Activated CD4-positive, alpha-beta T cell treated with anti-CD3 and anti-CD28 coated beads, Interleukin-2, amount 10 ng/mL, durations not matched to agents 24 days and 14 days (primary cell): ENCODE measurements at places on chromosomes 6 and 20.

- no peak overlapping the region for H3K4me3 ChIP-seq
- peak; percentile 76 for DNase-seq
- no peak overlapping the region for H3K27ac ChIP-seq
Observed at GRCh38 chr6:43070028-43070632, 6.0 kb upstream of the PTK7 start.

- H3K4me1 ChIP-seq = no peaks in the 10 kb centered on the region
- peaks cover 3% of the 10 kb centered on the region for H3K27me3 ChIP-seq
- no peak overlapping the region for H3K27ac ChIP-seq
- H3K4me3 ChIP-seq = no peak overlapping the region
- DNase-seq = no peak
Observed at GRCh38 chr6:125498606-125499005, 196.8 kb upstream of the HDDC2 start.

DNA sequence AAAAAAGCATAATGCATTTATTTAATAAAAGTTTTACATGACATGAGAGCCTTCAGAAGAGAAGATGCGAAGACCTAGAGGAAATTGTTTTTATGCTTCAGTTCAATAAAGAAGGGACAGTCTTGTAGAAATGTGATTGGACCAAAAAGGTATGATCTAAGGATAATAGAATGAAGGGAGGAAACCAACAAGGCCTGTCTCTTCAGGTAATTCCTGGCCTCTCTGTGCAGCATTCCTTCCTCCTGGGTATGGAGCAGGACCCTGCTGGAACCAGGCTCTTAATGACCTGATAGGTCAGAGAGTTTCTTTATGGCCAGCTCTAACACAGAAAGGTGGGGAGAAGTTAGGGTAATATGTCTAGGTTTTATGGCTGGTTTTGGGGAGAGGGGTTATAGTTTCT lies 162.8 kb upstream of the HEY2 start:
- H3K36me3 ChIP-seq = no peaks in the 10 kb centered on the region
- no peak for DNase-seq
- no peak overlapping the region for H3K4me3 ChIP-seq
- no peaks in the 10 kb centered on the region for H3K4me1 ChIP-seq

DNA sequence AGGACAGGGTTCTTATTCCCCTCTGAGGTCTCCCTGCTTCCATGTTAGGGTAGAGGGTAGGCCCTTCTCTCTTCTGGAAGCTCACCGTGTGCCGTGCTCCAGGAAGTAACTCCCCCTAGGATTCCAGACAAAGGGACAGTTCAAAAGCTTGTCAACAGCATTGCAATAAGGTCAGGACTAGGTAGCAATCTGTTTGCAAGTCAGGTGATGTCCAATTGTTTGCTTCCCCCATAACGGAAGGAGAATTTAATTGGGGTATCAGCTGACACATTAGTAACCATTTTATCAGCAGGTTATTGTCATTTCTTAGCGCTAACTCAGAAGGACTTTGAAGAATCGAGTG lies 41.9 kb downstream of the SYNJ2 start:
- H3K27ac ChIP-seq = no peak overlapping the region
- H3K27me3 ChIP-seq = no peaks in the 10 kb centered on the region
- H3K4me3 ChIP-seq = no peak overlapping the region
- DNase-seq = no peak

DNA sequence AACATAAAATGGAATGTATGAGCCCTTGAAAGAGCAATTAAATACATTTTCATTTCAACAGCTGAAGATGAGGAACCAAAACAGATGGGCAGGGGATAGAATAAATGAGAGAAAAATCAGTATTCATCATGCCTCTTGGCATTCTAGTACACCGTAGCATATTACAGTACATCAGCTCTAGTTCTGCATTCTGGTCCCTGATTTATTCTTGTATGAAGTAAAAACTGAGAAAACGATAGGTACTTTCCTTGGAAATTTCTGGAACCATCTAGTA lies 349.4 kb downstream of the ARHGAP18 start:
- H3K36me3 ChIP-seq = no peaks in the 10 kb centered on the region
- H3K27me3 ChIP-seq = peaks cover 7% of the 10 kb centered on the region
- DNase-seq = peak; percentile 2
- peaks cover 2% of the 10 kb centered on the region for H3K4me1 ChIP-seq
- no peak overlapping the region for H3K27ac ChIP-seq

DNA sequence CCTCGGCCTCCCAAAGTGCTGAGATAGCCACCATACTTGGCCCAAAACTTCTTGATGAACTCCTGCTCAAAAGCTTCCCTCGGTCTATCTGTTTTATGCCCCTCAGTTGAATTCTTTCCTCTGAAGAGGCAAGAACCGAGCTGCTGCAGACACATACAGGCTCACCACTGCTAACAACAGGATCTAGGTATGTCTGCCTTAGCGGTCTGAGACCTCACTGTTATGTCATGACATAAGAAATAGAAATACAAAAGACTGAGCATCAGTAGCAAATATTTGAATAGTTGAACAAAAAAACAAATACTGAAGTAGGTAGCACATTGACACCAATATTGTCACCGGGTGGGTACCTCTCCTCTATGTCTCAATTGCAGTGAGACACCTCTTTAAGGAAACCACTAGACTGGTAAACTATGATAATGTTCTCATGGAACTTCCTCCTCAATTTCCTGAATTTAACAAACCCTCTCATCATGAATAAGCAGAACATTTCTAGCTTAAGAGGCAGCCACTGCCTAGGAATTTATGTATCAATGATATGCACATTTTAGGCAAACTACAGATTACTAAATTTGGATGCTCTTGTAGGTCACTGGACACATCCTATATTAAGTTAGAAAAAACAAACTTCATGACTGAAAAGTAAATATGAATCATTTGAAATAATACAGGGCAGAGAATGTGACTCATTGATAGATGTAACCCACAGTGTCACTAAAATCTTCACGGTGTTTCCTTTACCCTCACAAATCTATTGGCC lies 9.4 kb upstream of the STXBP5 start:
- H3K4me3 ChIP-seq = no peak overlapping the region
- peak overlapping the region; percentile 77 for H3K27ac ChIP-seq
- no peak for DNase-seq
- H3K4me1 ChIP-seq = peaks cover 20% of the 10 kb centered on the region

- peaks cover 4% of the 10 kb centered on the region for H3K4me1 ChIP-seq
- DNase-seq = no peak
- peaks cover 7% of the 10 kb centered on the region for H3K36me3 ChIP-seq
- peaks cover 55% of the 10 kb centered on the region for H3K27me3 ChIP-seq
Observed at GRCh38 chr6:28742668-28743270, 181.0 kb downstream of the TRIM27 start.

GRCh38 chr20:54166987-54167662 lies 6.7 kb downstream of the CYP24A1 start:
- no peak for DNase-seq
- no peaks in the 10 kb centered on the region for H3K36me3 ChIP-seq
- no peak overlapping the region for H3K27ac ChIP-seq
- H3K4me1 ChIP-seq = no peaks in the 10 kb centered on the region

- H3K36me3 ChIP-seq = peaks cover 3% of the 10 kb centered on the region
- H3K4me3 ChIP-seq = peak overlapping the region; percentile 52
- DNase-seq = peak; percentile 70
- H3K27ac ChIP-seq = no peak overlapping the region
Observed at GRCh38 chr6:17015551-17016381, 86.1 kb upstream of the STMND1 start.

DNA sequence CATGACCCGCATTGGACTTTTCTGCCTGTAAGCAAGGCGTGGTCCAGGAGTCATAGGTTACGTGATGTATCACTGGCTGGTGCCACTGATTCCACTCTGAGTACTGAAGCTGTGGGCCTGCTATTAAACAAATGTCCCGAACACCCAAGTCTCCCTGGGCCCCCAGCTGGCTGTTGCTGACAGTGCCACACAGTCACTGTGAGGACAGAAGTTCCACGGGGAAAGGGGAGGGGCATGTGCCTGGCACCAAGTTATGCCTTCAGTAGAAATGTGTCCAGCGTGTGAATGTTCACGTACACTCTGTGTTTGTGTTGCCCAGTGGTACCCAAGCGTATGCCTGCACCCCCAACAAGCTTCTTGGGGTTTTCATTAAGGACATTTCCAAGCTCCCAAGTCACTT lies 171.4 kb upstream of the QKI start:
- no peaks in the 10 kb centered on the region for H3K36me3 ChIP-seq
- H3K4me1 ChIP-seq = no peaks in the 10 kb centered on the region
- no peak overlapping the region for H3K27ac ChIP-seq
- no peak for DNase-seq

DNA sequence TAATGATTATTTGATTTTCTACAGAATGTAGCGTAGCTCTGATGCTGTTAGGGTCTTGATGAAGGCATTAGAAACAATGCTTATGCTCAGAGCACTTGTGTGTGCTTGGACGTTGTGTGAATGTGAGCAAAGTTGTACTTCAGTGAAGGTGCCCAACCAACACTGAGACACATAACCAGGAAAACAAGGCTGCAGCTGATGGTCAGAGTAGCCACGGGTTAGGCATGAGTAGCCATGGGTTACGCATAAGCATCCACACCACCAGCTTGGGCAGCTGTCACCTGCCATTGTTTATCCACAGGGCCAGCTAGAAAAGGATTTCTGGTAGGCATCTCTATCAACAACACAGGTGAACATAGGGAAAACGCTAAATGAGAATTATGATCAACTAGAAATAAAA lies 326.6 kb downstream of the NRN1 start:
- H3K4me1 ChIP-seq = peaks cover 12% of the 10 kb centered on the region
- H3K36me3 ChIP-seq = no peaks in the 10 kb centered on the region
- no peak overlapping the region for H3K27ac ChIP-seq
- H3K27me3 ChIP-seq = no peaks in the 10 kb centered on the region
- no peak for DNase-seq

DNA sequence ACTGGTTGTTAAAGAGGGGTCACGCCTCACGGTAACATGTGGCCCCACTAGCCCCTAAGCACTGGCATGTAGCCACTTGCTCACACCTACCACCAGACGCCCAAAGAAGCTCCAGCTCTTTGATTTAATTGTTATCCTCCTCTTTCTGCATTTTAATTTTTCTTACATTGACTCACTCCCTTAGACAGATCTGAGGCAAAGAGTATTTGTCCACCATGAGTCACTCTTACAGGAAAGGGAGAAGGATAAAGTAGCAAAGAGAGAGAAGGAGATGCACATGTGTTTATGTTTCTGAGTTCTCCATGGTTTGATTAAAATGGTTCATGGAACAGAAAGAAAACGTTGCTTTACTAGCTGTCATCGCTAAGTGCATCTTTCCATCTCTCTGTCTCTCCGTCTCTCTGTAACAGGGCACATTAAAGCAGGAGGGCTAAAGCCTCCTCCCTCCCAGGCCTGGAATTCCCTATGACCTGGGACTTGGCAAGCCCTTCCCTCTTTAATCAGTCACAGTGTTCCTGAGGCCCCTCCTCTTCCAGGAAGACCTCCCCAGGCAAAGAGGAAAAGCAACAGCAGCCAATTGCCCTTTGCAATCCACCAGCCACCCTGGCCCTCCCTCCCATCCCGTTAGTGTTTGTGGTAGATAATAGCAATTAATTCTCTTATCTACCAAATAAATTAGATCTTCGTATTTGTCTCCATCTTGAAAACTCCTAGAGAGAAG lies 112.8 kb upstream of the TSHZ2 start:
- H3K27ac ChIP-seq = no peak overlapping the region
- H3K4me1 ChIP-seq = no peaks in the 10 kb centered on the region
- H3K27me3 ChIP-seq = no peaks in the 10 kb centered on the region
- no peaks in the 10 kb centered on the region for H3K36me3 ChIP-seq

DNA sequence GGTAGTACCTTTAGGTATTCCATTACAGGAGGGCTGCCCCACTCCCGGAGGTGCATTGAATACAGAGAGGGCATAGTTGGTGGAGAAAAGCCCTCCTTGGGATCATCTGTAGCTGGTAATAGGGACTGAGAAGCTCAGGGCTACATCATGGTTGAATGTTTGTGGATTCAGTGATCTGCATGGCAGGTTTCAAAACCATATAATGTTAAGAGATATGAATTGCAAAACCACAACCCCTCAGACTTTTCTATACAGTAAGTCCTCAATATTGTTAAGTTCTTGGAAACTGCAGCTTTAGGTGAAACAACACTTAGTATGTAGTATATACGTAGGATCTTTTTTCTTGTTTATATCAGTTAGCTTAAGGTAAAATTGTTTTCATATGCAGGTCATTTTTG lies 11.3 kb downstream of the TULP4 start:
- H3K36me3 ChIP-seq = peaks cover 17% of the 10 kb centered on the region
- no peak overlapping the region for H3K27ac ChIP-seq
- no peaks in the 10 kb centered on the region for H3K27me3 ChIP-seq
- H3K4me1 ChIP-seq = peaks cover 35% of the 10 kb centered on the region
